Hypothalamus (tissue), 51 donors: ENCODE measurements at places on chromosomes 5 and 9.

- DNase-seq = no peak
Observed at GRCh38 chr5:146540414-146540813, 24.4 kb upstream of the GPR151 start.

- DNase-seq = peak; percentile 10
Observed at GRCh38 chr9:127264462-127265219, at the start of gene GARNL3. Gene GARNL3 (plus strand): TSS chr9:127264774. CDS start chr9:127264878, 104 bp downstream.

DNA sequence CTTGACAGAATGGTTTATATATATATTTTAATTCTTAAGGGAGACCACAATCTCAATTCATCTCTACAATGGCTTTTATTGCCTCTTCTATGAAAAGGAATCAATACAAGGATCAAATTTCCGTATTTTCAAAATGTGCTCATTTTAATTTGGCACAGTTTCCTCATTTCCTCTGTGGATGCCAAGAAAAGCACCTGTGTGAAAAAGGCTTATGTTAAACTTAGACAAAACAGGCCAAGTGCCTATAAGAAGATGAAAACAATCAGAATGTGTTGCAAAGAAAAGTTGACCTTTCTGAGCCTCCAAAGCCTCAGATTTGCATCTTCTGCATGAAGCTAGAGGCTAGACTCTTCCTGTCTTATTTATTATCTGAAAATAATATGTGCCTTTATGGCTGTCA, 173.7 kb upstream of the SLC12A2 start:
- no peak for DNase-seq

GRCh38 chr9:37760416-37761161, 7.0 kb downstream of the TRMT10B start:
- no peak for DNase-seq

DNA sequence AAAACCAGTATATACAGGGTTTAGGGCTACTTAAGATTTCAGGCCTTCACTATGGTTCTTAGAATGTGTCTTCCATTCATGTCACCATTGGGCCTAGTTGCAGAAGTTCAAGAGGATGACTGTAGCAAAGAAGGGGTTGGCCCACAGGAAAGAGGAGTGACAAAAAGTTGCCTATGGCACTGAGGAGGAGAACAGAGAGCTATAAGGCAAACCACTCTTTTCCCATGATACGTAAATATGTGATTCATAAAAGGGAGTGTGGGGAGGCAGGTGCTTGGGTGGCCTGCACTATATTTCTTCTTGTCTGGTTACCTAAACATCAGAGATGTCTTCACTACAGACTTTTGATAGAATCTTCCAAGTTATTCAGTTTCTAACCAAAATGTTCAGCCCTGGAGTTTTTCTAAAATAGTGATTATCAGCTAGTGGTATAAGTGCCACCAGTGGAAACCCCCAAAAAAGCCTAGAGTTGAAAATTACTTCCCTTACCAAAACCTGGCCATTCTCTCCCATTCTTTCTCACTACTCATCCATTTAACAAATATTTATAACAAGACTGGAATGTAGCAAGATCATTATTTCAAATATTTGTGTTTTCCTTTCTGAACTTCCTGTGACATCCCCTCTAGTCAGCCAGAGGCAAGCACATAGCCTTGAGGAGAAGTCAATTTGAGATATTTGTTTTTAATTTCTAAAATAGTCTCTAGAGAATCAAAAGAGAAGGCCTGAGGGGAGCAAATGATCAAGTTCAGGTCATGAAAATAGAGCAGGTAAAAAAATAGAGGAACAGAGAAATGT, 367.4 kb downstream of the EFNA5 start:
- no peak for DNase-seq

- no peak for DNase-seq
Observed at GRCh38 chr9:125442452-125442851, 180.8 kb downstream of the GAPVD1 start.

GRCh38 chr9:130820135-130820738, 14.8 kb upstream of the ABL1 start:
- DNase-seq = no peak

DNA sequence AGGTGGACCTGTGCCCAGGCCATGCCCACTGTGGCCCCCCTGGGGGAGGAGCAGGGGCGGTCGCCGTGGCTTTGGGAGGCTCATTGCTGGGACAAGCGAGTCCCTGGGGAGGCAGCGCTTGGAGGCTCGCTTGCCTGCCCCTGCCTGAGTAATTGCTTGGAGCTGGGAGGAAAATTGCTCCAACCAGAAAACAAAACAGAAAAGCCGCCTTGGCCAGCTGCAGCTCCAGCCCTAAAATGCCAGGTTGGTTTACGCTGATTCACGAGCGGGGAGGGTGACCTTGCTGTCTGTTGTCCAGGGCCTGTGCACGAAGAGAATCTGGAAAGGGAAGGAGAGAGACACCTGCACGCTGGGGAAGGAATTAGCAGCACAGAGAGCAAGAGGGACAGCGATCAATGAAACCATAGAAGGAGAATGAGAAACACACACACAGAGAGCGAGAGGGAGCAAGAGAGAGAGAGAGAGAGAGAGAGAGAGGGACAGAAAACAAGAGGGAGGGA, 25.3 kb downstream of the NTNG2 start:
- peak; percentile 24 for DNase-seq

GRCh38 chr9:27532046-27532445, 2.4 kb upstream of the MOB3B start:
- DNase-seq = no peak

GRCh38 chr5:71838286-71838685, 119.2 kb downstream of the CARTPT start:
- no peak for DNase-seq

- no peak for DNase-seq
Observed at GRCh38 chr5:62960781-62961180, 382.2 kb downstream of the LRRC70 start.

DNA sequence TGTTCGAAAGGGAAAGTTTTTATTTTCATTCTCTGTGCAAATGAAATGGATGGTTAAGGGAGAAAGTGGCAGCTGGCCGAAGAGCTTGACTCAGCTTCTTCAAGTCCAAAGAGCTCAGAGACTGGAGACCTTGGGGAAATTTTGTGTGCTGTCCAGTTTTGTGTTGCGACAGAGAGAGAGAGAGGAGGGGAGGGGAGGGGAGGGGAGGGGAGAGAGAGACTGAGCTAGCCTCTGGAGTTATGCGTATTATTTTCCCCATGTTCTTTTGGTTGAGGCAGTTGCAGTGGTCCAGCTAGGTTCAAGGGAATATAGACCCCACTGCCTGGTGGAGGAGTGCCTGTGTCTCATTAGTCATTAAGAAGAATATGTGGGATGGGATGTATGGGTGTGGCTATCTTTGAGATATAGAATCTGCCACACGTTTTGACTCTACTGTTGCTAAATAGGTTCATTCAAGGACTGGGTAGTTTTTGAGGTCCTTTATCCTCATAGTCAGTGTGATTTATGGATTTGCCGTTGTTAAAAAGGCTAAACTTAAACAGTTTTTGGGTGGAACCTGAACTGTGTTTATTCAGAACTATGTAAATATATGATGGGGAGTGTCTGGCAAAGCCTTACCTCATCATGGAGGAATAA, 69.7 kb downstream of the ARHGAP26 start:
- peak; percentile 30 for DNase-seq

DNA sequence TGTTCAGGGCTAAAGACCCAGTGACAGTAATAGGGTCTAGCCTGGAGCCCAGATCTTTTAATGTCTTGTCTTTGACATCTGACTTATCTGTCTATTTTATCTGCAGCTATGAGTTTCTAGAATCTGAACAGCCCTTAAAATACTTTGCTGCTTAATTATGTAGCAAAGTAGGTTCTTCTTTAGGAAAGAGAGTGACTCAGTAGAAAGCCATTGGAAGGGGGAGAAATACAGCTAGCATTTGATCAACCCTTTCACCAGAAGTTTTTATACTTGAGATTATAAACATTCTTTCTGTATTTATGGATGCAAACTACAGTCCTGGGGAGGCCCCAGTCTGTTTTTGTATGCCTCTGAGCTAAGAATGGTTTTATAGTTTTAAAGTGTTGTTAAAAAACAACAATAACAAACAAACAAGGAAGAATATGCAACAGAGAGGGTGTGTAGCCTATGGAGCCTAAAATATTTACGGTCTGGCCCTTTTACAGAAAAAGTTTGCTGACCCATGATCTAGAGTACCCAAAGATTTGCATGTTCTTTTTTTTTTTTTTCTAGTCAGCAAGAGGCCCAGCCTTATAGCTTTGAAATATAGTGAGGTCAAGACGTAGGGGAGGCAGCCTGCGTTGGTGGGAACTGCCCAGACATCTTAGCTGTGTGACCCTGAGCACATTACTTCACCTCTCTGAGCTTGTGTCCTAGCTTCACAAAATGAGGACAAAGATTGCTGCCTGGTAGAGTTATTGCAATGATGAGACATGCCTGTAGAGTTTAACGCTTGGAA, 9.7 kb downstream of the GSN start:
- no peak for DNase-seq

- no peak for DNase-seq
Observed at GRCh38 chr5:58493141-58493540, 1.9 kb downstream of the GAPT start.

- DNase-seq = no peak
Observed at GRCh38 chr5:31982621-31983020, 191.5 kb downstream of the GOLPH3 start.

- DNase-seq = no peak
Observed at GRCh38 chr5:96506376-96506775, 73.3 kb upstream of the PCSK1 start.

DNA sequence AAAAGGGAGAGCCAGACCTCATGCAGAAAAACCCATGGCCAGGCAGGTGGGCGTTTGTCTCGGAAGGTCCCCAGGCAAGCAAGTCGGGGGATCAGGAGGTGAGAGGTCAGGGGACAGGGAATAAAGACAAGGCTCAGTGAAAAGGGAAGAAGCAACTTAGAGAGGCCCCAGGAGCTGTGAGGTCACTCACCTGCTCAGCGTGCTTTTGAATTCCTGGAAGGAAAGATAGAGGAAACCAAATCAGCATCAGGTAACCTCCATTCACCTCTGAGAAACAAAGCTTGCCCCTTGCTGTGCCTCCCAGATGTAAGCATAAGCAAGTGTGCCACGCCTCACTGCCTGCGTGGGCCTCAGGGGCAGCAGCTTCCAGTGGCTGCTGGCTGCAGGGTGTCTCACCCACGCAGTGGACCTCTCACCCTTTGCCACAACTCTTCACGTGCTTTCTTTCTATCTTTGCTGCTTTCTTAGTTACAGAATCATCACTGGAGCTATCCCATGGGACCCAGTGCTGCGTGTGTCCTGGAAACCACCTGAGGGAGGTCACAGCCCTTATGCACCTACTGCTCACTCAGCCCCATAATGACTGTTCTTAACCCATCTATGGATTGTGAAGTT, 6.0 kb downstream of the TRIM7 start:
- no peak for DNase-seq

DNA sequence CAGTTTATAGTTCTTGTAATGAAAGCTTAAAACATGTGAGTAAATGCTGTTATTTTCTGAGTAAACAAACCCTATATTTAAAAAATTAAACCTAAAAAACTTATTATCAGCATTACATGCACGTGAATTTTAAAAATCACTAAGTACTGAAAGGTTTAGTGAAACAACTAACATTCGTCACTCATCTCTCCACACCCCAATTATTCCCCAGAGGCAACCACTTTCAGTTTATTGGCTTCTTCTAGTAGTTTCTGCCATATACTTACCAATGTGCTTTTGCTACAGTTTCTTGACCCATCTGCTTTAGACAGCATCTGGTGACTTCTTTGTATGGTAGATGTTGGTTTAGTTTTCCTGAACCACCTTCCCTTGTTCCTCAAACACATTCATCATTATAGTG, 58.1 kb downstream of the ANGPTL2 start:
- DNase-seq = no peak

DNA sequence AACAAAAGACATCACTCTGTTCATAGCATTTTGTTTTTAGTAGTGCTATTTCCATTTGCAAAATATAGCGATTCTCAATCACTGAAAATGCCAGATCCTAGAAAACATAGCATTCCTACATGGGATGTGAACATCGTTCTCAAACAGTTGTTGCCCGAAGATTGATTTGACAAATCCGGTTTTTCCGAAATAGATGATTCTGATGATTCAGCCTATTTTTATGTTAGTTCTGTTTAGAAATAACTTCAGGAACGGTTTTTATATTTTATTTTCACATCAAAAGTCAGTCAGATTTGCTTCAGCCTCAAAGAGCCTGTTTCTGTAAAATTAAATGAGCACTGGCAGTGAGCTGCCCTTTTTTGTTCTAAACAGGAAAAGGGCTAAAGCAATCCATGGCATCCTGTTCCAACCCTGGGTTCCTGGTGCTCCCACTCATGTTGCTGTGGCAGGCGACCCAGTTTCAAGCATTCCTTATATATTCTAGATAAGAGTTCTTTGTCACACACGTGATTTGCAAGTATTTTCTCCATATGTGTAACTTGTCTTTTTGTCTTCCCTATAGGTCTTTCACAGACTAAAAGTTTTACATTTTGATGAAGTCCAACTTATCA, 14.2 kb upstream of the PSIP1 start:
- no peak for DNase-seq

DNA sequence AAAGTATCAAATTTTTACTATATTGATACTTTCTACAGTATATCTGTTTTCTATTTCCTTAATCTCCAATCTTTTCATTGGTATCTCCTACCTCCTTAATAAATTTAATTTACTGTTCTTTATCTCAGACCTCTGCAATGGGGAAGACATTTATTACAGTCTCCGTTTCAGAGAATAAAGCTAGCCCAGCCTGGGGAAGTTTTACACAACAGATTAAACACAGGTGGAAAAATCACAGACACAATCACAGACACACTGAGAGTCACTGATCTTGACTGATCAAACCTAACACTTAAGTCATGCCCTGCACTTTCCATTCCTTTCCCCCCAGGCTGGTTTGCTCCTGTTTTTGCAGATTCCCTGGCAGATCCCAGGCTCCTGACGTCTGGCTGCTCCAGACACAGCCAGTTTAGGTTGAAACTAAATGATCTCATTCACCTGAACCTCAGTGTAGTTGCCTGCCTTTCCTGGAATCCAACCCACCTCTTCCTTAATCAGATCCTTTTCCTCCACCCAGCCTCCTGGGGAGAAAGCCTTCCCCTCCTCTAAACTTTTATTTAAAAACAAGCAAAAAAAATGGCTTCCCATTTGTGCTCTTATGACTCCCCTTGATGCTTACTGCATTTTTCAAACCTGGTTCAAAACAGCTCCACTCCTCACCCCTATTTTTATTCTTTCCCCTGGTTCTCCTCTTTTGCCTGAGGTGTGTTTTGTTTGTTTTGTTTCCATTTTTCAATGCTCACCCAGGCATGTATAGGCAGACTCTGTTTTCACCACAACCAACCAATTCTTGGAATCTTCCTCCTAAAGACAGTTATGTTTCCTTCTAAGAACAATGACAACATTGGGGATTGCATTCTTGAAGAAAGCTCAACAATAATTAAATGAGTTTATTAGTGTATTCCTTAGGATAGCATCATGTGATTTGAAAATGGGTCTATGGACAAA, 29.5 kb upstream of the OSMR start:
- no peak for DNase-seq

DNA sequence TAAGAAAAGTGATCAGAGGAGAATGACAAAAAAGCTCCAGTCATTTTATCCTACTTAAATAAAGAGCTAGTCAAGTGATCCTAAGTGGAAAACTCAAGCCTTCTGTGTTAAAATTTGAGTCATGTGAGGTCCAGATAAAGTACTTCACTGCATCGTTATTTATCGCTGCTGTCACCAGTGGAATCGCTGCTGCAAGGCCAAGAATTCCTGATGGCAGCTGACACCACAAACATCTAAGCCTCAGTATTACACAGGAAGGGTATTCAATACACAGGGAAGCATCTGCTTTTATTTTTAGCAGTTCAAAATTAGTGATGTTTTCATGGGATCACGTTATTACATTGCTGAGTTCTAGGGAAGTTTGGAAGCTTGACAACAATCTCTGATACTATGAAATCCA, 190.3 kb downstream of the GOLPH3 start:
- no peak for DNase-seq

GRCh38 chr9:37921546-37922300, 17.8 kb upstream of the SLC25A51 start:
- DNase-seq = no peak
